Activated T-cell treated with anti-CD3 and anti-CD28 coated beads, Interleukin-2, amount 50 U/mL, for 4 hours (primary cell): ENCODE measurements at places on chromosomes 12 and 14.

DNA sequence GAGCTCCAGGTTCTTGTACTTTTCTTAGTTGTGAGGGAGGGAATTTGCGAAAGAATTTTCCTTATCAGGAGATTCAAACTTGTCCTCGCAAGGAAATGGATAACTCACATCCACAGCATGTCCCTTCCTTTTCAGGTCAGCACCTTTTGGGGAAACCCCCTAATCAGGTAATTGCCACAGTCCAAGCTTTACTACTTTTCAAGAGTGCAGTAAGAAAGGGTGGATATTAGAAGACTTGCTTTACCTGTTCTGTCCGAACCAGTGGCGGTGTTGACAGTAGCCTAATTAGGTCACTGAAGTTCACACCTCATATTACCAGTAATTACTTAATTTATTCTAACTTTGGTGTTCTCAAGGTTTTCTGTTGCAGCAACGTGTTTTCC, 6.7 kb upstream of the C12orf50 start:
- DNase-seq, result no peak

- DNase-seq, result no peak
These were observed 99.2 kb downstream of the KSR2 start for GRCh38 chr12:117869551-117869950.

DNA sequence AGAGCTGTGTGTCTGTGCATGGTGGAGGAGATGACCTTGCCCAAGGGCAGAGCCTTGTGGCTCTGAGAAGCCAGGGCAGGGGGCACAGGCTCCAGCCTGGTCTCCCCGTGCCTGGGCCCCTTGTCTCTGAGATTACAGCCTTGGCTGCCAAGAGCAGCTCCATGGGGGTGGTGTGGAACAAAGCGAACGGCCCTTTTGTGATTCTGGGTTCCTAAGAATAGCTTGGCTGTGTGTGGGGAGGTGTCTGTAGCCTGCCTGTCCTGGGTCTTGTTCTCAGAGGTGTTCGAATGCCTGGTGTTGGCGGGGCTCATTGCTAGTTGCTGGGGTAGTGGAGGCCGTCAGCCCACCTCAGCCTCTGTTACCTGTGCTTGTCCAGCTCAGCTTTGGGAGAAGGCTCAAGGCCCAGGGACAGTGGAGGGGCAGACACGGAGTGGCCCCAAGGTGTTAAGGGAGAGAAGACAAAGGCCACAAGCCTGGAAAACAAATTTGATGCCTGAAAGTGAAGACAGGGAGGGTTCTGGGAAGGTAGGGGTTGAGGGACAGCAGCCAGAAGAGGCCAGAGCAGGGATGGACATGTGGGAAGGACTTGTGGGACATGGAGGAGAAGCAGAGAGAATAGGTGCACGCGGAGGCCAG, 7.4 kb upstream of the MYH7 start:
- no peak for DNase-seq

DNA sequence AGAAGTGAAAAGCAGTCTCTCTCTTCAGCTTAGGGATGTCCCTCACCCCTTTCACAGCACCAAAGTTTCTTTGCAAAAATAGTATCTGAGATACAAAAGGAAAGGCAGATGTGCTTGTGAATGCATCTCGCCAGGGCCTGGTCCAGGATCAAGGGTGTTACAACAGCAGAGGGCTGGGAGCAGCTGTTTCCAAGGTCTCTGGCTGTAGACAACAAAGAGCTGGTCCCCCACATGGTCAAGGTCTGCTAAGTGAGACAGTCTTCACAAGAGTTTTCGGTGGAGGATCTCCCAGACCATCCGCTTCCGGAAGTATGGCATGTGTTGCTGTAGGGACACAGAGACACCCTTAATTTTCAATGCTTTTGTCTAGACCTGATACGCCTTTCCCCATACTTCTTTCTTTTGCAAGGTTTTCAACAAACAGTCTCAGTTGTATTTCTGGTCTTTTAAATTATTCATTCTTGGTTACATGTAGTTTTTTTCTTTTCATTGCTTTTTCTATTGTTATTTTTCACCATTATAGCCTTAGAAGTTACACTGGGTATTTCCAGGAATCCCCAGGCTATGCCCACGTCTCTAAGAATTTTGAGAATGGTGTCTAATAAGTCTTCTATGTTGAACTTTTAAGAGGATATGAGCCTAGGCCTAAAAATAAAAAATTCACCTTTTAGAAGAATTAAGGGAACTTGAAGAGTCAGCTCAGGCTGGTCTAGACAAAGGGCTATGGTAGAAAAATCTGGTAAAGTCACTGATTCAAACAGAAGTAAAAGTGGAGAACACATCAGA, 41.0 kb upstream of the COL2A1 start:
- no peak for DNase-seq

DNA sequence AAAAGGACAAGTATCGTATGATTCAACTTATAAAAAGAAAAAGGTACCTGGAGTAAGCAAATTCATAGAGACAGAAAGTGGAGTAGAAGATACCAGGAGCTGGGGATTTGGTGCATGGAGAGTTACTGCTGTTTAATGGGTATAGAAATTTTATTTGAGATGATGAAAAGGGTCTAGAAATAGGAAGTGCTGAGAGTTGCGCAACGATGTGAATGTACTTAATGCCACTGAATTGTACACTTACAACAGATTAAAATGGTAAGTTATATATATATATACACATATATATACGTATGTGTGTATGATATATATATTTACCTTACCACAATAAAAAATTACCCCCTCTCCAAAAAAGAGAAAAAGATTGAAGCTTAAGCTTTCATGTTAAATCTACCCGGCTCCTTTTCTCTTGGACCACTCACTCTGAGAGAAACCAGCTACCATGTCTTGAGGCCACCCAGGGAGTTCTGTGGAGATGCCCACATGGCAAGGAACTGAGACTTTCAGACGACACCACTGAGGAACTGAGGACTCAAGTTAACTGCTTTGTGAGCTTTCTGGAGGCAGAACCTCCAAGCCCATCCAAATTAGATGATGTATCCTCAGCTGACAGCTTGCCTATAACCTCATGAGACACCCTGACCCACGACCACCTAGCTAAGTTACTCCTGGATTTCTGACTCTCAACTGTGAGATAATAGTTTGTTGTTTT, 130.0 kb upstream of the BTG1 start:
- no peak for DNase-seq
